ENCODE measurements at places on chromosomes 1 and 21.

DNA sequence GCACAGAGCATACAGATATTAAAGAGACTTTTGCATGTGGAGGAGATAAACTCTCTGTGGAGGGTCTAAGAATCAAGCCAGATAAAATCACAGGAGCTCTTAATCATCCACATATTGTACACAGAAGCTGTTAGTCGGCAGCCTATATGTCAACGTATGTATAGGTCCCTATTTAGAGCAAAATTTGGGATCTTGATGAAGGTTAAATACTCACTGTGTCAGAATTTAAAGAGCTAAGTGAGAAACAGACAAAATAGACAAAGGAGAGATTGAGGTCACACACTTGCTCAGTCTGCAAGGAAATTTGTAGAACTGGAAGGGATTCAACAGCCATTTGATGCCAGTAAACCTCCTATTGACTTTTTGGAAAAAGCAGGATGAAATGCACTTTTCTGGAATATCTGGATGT lies 4.1 kb upstream of the IRF2BP2 start:
- DNase-seq: no peak

DNA sequence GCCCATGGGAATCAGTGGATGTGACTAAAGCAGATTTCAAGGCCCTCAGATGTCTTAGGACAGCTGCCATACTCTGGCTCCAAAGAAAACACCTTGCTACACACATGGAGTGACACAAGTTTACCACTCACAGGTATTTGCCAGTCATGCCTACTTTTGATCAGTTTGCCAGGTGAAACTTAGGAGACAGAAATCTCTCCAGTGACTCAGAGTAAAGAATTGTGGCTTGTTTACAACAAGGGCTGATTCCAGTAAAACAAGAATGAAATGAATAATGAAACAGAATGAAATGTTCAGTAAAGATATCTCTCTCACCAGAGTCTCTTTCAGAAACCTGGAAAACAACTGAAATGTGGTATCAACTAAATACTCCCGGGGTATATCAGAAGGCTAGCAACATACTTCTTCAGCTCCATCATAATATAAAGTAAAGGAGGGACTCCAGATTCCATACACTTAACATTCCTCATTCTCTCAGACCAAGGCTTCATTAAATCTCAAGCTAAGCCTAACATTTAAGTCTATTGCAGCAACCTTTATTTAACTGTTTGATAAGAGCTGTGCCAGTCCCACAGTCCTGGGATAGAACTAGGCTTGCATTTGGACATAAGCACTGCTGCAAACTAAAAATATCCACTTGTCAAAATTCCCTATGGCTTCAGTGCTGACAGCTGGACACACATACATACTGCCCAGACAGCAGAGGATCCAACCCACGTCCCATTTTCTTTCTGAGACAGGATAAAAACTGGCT lies 143.3 kb downstream of the SIPA1L2 start:
- DNase-seq: no peak

DNA sequence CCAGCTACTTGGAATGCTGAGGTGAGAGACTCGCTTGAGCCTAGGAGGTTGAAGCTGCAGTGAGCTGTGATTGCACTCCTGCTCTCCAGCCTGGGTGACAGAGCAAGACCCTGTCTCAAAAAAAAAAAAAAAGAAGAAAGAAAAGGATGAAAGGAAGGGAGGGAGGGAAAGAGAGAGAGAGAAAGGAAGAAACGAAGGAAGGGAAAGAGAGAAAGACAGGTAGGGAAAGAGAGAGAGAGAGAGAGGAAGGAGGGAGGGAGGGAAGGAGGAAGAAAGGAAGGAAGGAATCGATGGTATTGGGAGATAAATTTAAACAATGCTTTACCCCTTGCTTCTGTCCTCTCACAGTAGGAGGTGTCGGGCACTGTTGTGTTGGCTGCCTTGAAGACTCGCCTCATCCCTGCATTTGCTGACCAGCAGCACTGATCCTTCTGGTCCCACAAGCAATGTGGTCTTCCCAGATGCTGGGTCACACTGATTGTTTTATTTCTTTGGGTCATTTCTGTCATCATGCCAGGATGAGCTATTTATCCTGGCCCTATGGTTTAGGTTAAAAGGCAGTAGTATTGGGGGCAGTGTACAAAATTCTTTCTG lies 30.9 kb downstream of the GPR137B start:
- DNase-seq: no peak

- no peak for DNase-seq
Measured at GRCh38 chr1:54174106-54174505, 21.3 kb upstream of the CDCP2 start.

DNA sequence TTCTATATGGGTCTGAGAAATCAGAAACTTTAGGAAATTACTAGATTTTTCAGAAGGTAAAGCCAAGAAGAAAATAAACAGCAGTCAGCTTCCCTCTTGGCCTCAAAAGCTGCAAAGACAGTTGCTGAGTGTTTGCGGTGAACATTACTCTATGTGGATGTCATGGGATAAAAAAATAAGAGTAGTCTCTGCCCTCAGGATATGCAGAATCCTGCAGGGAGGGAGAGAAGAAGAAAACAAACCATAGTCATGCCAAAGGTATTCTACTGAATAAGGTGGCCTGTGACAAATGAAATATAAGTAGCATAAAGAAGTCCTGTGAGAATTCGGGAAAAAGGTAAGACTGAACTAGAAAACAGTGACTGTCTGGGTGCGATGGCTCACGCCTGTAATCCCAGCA lies 19.0 kb downstream of the YARS1 start:
- no peak for DNase-seq

- no peak for DNase-seq
Measured at GRCh38 chr1:110091381-110091780, 20.9 kb upstream of the UBL4B start.
